ENCODE measurements at places on chromosomes 6 and 20. TPM values are rescaled to one million over a fixed set of nuclear protein-coding genes. Genes with fewer than 3 reads are reported as not detected.

The ADGRF5 gene
- not detected for total RNA-seq

The NSFL1C gene
- total RNA-seq, result 70.1 TPM

The TAF4 gene
- total RNA-seq, result 22.0 TPM

The NKAPL gene
- total RNA-seq, result not detected

The PNRC1 gene
- total RNA-seq, result 150 TPM

The ADGB gene
- total RNA-seq, result not detected

The SYCP2 gene
- 0.84 TPM for total RNA-seq

The LCA5 gene
- total RNA-seq, result 0.68 TPM

The PACRG gene
- 0.43 TPM for total RNA-seq

The ACTL10 gene
- 2.4 TPM for total RNA-seq

The ELOVL2 gene
- total RNA-seq, result not detected

The HCRTR2 gene
- total RNA-seq, result not detected

The FOXQ1 gene
- total RNA-seq, result not detected

The PRELID3B gene
- 118 TPM for total RNA-seq

The ESF1 gene
- total RNA-seq, result 10.9 TPM

The CST5 gene
- total RNA-seq, result not detected

The TMC2 gene
- not detected for total RNA-seq

The SAMD10 gene
- total RNA-seq, result 65.4 TPM

The POU5F1 gene
- total RNA-seq, result 0.59 TPM

The CCN2 gene
- total RNA-seq, result not detected

The FAM162B gene
- not detected for total RNA-seq

The CLVS2 gene
- not detected for total RNA-seq

GRCh38 chr6:134352786-134353480, 35.0 kb upstream of the SGK1 start:
- no peak for DNase-seq

GRCh38 chr6:63929111-63929510, 293.5 kb downstream of the PHF3 start:
- DNase-seq, result no peak

DNA sequence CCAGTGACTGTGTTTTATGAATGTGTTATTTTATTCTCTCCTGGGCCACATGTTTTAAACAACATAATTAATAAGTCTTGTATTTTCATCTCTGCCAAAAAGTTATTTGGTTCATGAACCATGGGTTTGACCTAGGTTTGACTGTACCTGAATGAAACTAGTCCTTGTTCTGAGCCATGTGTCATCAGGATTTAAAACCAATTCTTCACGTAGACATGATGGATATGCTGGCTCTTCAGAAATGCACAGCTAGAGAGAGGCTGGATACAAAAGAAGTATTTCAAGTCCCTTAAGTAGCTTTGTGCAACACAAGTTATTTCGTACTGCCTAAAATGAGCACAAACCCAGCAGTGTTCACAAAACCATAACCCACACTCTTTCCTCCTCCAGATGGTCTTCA, 116.1 kb downstream of the IBTK start:
- no peak for DNase-seq

DNA sequence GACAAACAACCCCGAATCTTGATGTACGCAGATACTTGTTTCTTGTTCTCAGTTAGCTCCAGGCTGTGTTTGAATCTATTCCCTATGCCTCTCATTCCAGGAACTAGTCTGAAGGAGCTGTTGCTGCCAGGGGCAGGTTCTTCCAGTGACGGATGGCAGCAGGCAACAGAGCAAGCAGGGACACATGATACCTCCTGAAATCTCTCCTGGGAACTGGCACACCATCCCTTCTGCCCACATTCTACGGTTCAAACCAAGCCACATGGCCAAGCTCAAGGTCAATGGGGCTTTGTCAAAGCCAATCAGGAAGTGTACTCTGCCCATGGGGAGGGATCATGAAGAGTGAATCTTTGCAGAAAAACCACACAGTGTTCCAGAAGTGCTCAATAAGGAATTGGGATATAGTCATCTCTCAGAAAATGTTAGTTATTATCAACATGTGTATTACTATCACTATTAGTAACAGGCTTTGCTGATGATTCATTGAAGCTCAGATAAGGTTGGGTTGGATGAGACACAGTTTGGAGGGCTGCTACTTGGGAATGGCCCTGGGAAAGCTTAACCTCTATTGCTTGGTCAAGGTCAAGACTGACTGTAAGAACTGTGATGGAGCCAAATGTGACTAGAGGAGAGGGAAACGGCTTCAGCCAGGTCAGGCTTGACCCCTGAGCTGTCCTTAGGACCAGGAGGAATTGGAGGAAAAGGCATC, 454.9 kb downstream of the PTPRT start:
- DNase-seq, result no peak

- no peak for DNase-seq
These were observed 398.1 kb downstream of the LMBRD1 start for GRCh38 chr6:69398729-69399128.

DNA sequence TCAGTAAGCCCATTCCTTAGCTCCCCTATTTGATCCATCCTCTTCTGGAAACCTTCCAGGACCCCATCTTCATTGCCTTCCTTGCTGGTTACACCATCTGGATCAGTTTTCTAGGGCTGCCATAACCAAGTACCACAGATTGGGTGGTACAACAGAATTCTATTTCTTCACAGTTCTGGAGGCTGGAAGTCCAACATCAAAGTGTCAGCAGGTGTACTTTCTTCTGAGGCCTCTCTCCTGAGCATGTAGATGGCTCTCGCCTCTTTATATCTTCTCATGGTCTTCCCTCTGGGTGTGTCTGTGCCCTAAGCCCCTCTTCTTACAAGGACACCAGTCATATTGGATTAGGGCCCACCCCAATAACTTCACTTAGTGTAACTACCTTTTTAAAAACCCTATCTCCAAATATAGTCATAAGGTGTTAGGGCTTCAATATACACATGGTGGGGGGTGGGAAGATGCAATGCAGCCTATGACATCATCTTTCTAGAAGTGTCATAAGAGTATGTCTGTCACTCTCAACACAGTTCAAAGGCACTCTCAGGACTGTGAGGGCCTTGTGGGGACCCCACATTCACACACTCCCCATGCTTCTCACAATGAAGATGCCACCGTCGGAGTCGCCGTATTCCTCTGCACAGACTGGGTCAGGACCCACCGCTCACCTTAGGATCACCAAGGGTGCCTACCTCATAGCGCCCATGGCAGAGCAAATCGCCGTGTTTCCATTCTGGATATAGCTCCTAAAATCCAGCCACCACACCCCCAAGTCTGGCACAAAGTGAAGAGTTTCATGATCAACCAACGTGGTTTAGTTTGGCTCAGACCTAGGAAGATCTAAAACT, 12.2 kb upstream of the PRND start:
- DNase-seq, result no peak

DNA sequence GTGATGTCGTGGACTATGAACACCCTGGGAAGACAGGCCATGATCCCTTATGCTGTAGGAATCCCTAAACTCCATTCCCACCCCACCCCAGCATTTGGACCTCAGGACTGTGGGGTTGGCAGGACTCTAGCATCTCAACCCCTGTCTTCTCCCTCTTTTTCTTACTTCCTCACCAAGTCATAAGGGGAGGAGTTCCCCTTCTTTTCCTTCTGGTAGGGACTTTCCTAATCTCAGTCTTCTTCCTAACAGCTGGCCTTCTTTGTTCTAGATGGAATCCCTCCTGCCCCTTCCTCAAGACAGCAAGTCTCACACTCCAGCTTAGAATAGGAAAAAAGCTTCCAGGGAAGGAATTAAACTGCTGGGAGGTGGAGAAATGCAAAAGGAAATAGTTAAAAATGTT, 2.3 kb upstream of the SIRPB2 start:
- DNase-seq, result no peak

GRCh38 chr20:62935968-62936585, 1.9 kb upstream of the GID8 start:
- no peak for DNase-seq

DNA sequence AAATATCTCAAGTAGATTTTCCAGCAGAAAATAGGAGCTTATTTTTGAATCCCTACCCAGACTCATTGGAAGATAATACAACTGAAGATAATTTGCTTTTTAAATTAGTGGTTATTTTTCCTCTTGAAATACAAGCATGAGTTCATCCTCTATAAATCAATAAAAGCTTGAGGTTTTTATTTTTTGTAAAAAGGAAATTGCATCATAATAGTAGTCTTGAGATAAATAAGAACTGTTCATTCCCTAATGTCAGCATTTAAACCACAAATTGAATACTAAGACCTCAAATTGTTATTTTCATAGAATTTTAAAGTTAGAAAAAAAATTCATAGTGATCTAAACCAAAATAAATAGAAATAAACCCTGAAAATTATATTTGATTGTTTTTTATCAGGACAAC, 719.1 kb downstream of the CD109 start:
- no peak for DNase-seq

DNA sequence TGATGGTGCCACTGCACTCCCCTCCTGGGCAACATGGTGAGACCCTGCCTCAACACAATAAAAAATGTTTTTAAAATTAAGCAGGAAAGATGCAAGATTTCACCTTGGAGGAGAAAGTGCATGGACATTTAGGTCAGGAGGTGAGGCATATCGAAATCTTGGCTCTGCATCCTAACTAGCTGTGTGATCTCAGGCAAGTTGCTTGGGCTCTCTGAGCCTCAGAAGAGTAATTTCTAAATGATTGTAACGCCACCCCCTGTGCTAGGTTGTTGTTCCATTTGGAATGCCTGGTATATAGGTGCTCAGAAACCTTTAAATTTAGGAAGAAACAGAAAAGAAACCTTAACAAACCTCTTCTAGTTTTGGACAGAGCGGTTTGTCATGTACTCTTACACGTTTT, 35.9 kb upstream of the C20orf144 start:
- DNase-seq, result no peak

- no peak for DNase-seq
These were observed 33.4 kb upstream of the SLC22A1 start for GRCh38 chr6:160088069-160088783.

DNA sequence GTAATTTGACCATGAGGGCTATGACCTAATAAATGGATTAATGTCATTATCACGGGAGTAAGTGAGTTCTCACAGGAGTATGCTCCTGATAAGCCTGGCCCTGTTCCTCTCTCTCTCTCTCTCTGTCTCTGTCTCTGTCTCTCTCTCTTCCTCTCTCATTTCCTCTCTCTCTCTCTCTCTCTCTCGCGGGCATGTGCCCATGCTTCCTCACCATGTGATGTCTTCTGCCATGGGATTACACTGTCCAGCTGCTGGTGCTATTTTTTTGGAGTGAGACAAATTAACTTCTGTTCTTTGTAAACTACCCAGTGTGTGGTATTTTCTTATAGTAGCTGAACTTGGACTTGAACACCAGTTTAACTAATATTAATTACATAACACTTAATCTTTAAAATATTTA, 374.3 kb upstream of the GJE1 start:
- no peak for DNase-seq

- DNase-seq, result no peak
These were observed 60.8 kb downstream of the UBR2 start for GRCh38 chr6:42624601-42625000.

- DNase-seq, result no peak
These were observed 383.6 kb downstream of the BCKDHB start for GRCh38 chr6:80489911-80490635.

DNA sequence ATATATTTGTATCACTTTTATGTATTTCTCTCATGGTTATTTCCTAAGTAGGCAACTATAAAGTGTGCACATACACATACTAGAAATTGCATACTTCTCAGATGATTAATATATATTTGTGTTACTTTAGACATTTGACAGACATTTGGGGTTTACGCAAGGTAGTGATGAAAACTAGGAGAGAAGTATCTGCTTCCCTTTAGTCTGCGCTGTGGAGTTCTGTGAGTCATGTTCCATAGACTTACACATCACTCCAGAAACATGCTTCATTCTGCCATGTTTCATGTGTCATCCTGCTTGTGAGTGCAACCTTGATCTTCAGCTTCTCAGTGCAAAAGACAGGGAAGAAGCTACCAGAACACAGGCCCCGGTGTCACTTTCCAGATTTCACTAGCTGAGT, 200.7 kb upstream of the BMP2 start:
- DNase-seq, result no peak

GRCh38 chr6:144617191-144617590, 332.1 kb downstream of the UTRN start:
- DNase-seq, result no peak

DNA sequence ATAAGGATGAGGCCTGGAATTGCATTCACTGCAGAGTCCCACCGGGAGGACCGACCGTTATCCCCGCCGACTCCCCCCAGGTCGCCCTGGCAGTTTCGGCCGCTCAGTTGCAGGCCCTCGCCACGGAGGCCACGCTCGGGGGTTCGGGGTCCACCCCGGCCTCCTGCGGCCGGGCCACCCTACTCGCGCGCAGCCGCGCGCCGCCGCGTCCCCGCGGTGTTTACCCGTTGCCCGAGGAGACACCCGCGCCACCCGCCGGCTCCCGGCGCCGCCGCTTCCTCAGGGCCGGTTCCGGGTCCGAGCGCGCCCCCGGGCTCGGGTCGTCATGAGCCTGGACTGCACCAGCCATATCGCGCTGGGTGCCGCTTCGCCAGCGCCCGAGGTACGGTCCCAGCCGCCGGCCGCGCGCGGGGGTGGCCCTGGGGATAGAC, at the start of gene CCDC170:
TSS of gene CCDC170 (plus strand) at position 214 of the 431 bp plus-strand sequence. CDS start at position 326, 112 bp downstream.
- no peak for DNase-seq

DNA sequence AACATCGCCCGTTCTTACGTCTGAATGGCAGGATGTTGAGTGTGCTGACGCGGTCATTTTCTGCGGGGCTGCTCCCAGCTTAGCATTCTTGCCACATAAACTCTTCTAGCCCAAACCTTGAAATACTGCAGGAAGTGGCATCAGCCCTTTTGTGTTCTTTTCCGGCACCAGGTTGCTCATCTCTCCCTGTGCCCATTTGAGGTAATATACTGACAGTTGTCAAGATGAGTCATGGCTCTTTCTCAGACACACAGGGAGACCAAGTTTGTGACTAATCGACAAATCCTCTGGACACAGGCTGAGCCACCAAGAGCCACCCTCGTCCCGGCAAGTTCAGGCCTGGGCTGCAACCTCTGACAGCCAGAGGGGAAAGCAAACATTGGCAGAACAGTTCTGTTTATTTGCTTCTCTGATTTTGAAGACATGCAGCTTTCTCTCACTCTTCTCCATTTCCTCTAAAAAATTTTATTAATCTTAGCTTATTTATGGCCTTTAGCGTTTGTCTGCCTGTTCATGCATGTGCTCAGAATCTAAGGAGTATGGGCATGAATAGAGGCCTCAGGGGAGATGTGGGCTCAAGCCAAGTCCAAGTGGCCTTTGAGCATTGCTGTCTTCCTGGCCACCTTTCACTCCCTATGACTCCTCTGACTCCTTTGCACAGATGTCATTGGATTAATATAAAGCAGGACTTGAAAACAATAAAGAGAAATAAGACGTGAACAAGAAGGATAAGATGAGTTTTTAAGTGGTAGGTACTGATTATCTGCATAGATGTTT, 328.2 kb upstream of the JAG1 start:
- DNase-seq, result no peak

GRCh38 chr6:2369606-2370005, 124.2 kb upstream of the GMDS start:
- DNase-seq, result no peak

- DNase-seq, result no peak
These were observed 60.7 kb downstream of the DTNBP1 start for GRCh38 chr6:15602154-15602553.

Data from activated naive CD4-positive, alpha-beta T cell treated with anti-CD3 and anti-CD28 coated beads, Interleukin-2, amount 50 U/mL, for 72 hours (primary cell).